ENCODE measurements at places on chromosomes 5 and 9. TPM values are rescaled to one million over a fixed set of nuclear protein-coding genes. Genes with fewer than 3 reads are reported as not detected.

Gene IL5
- not detected for total RNA-seq

Gene CTNNAL1
- 31.3 TPM for total RNA-seq

Gene ARL14EPL
- total RNA-seq = not detected

Gene PHF2
- total RNA-seq = 13.3 TPM

Gene IGFBPL1
- not detected for total RNA-seq

Gene SLC45A2
- 0.19 TPM for total RNA-seq

Gene SLC25A2
- 2.2 TPM for total RNA-seq

Gene TRMT10B
- total RNA-seq = 6.5 TPM

Gene CBY3
- total RNA-seq = not detected

Gene NOXA1
- 4.5 TPM for total RNA-seq

Gene SEMA5A
- 9.4 TPM for total RNA-seq

Gene TENT4A
- 30.7 TPM for total RNA-seq

Gene C1QTNF3
- 0.53 TPM for total RNA-seq

Gene TERT
- total RNA-seq = 9.5 TPM

Gene TRPM3
- under 0.01 TPM for total RNA-seq

Gene C9orf50
- not detected for total RNA-seq

Gene GARIN3
- not detected for total RNA-seq

Gene CCNI2
- 0.19 TPM for total RNA-seq

Gene TTC23L
- not detected for total RNA-seq

Gene SLC6A3
- not detected for total RNA-seq

Gene FRMPD1
- total RNA-seq = 0.04 TPM

Gene SPINK7
- 264 TPM for total RNA-seq

Gene MRRF
- 48.6 TPM for total RNA-seq

Gene MARCHF3
- 5.3 TPM for total RNA-seq

Gene IL13
- total RNA-seq = not detected

Gene FYB1
- 10.3 TPM for total RNA-seq

Gene FBXW5
- 146 TPM for total RNA-seq

Gene PTPN3
- total RNA-seq = 15.3 TPM

Gene MARCOL
- total RNA-seq = not detected
